Activated gamma-delta T cell treated with anti-CD3 and anti-CD28 coated beads, Interleukin-2, amount 50 U/mL, for 16 hours (primary cell): ENCODE measurements at places on chromosomes 5 and 9.

DNA sequence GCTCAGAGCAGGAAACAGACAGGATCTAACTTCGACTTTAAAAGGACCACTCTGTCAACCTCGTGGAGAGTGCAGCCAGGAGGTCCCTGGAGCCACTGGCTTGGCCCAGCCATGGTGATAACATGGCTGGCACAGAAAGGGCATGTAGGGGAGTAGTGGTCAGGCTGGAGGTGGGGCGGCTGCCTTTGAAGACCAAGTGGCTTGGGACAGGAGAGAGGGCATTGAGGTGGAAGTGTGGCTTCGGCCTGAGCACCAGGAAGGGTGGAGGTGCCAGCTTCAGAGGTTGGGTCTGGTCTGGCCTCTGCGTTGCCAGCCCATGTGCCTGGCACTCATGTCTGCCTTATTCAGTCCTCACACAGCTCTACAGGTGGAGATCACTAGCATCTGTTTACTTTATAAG is 270.0 kb downstream of the NSG2 start:
- DNase-seq: no peak

GRCh38 chr5:50435168-50435567 is 5.9 kb downstream of the EMB start:
- DNase-seq: no peak

GRCh38 chr5:100691548-100691947 is 156.4 kb downstream of the FAM174A start:
- no peak for DNase-seq

DNA sequence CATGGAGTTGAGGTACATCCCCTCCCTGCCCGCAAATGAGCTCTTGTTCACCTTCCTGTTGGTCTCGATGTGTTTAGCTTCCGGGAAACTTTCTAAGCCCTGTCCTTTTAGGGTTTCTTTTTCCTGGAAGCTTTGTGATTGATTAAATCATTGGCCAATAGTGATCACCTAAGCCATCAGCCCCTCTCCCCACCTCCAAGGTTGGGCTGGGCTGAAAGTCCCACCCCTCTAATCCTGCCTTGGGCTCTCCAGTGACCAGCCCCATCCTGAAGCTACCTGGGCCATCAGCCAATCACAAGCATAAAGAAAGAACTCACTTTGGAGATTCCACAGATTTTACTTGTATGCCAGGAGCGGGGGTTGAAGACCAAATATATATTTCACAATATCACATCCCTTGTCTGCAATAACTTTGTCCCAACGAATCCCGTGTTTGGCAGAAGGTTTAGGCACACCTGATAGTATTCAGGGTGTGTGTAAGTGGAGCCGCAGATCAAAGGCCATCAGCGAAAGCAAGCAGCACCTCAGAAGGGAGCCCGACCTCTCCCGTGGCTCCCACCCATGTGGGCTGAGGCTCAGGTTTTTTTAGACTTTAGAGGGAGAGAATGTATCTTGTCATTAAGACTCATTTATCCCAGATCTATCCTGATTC is 20.4 kb downstream of the ROPN1L start:
- no peak for DNase-seq

DNA sequence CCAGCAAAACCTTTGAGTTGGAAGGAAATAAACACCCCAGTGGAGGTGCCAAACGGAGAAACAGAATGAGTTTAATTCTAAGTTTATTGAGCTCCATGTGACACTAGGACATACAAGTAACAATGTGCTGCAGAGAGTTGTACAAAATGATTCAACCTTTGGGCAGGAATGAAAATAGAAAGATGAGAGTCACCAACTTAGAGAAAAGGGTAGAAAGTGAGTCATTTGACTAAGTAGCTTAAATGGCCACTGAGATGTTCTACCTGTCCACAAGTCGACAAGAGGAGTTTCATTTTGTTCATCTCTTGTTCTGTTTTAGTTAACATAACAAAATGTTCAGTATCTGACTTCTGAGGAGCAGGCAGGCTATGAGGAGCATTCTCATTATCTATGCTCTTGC is 284.7 kb downstream of the NR2F1-AS1 start:
- DNase-seq: no peak

GRCh38 chr5:159904874-159905273 is 11.4 kb upstream of the ADRA1B start:
- DNase-seq: no peak

DNA sequence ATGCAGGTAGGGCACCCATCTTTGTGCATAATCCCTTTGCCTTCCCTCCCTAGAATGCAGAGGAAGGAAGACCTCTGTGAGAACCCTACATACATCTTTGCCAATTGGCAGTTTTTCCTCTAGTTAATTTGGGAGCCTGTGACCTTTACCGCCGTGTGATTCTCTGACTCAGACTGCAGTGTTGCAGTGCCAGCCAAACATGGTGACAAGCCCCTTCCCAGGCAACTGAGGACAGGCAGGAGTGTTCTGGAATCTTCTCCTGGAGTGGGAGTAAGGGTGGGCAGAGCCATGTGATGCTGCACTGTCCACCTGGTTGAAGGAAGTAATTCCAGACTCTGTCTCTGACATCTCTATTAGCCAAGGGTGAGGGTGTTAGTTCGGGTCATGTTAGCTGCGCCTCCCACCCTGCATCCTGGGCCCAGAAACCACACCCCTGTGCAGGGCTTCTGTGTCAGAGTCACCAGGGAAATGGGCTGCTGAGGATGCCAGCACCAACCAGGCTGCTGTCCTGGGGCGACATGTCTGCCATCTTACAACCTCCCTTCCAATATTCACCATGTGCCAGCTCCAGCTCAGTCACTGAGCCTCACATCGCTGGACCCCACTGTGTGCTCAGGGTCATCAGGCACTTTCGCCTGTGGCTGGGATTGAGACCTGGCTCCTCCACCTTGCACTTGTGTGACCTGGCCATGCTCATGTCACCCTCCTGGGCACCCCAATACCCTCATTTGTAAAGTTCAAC is 21.8 kb downstream of the KCNIP1 start:
- DNase-seq: no peak
